ENCODE measurements at places on chromosomes 1 and 21. TPM values are rescaled to one million over a fixed set of nuclear protein-coding genes. Genes with fewer than 3 reads are reported as not detected.

GRCh38 chr1:220770245-220770913 lies 16.3 kb upstream of the MTARC1 start:
- no peak for DNase-seq

Gene IL20
- not detected for total RNA-seq

Gene MIXL1
- total RNA-seq, result not detected

Gene FCRL1
- not detected for total RNA-seq

Gene NBPF20
- 0.82 TPM for total RNA-seq

DNA sequence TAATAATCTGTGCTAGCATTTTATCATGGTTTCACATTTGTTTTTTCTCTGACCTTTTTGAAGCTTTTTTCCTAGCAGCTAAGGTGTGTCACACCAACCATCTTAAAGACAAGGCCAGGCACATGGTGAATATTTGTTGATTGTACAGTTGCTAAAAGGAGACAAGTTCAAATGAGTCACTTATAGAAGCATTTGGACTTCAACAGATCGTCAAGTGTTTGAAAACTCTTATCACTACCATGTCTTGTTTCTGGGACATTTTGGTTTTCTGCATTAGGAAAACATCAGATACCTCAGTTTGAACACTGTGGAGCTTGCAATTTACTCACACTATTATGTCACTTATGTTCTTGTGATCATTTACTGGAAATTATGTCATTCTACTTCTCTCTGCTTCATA lies 407.3 kb downstream of the USP25 start:
- no peak for DNase-seq

GRCh38 chr1:166875302-166875733 lies 746 bp downstream of the TADA1 start:
- DNase-seq, result no peak

DNA sequence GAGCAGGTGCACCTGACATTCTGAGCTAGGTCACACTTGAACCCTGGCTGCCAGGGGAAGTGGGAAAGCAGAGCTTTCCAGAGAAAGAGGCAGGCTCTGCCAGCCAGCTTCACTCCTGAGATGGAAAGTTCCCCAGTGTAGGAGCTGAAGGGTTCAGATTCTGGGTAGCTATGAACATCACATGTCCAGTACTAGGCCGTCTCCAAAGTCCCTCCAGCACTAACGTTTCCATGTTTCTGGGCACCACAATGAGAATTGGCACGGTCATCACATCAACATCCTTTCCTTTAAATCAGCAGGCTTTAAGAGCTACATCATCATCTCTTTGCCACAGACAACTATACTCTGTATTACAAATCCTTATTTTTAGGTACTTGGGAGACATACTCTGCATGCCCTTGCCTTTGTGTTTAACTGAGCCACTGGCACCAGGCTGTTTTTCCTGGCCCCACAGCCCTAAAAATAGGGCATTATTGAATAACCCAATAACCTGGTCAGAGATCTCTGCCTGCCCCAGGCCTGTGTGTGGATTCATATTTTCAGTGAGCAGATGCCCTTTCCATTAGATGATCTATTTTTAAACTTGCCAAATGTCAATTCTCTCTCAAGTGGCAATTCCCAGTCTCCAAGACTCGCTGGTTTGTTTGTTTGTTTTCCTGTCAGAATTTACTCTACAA lies 35.4 kb upstream of the USP24 start:
- DNase-seq, result no peak

DNA sequence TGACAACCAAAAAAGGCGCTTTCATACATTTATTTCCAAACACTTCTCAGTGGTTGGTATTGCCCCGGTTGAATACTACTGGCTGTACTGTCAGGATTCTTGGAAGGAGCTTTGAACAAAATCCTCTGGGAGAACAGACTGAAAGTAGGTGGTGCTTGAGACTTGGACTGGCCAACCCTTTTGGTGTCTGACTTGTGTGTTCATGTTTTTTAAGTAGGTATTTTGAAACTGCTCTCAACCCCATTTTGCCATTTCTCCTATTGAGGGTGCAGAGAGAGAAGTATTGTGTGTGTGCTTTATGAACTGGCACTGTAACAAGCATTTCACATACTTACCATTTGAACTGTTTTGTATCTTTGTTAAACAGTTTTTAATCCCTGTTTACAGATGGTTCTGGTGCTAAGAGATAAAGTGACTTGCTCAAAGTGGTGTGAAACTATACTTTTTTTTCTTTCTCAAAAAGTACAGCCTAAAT lies 21.2 kb downstream of the ARID1A start:
- no peak for DNase-seq

Gene MX1
- 26.7 TPM for total RNA-seq
